Cardiac muscle cell (in vitro differentiated cells and primary cell): ENCODE measurements at places on chromosomes 16 and 17.

- H3K27me3 ChIP-seq: no peaks in the 10 kb centered on the region
- H3K4me1 ChIP-seq: peaks cover 14% of the 10 kb centered on the region
- H3K27ac ChIP-seq: no peak overlapping the region
Measured at GRCh38 chr17:31488264-31488981, 96.9 kb downstream of the RAB11FIP4 start.

DNA sequence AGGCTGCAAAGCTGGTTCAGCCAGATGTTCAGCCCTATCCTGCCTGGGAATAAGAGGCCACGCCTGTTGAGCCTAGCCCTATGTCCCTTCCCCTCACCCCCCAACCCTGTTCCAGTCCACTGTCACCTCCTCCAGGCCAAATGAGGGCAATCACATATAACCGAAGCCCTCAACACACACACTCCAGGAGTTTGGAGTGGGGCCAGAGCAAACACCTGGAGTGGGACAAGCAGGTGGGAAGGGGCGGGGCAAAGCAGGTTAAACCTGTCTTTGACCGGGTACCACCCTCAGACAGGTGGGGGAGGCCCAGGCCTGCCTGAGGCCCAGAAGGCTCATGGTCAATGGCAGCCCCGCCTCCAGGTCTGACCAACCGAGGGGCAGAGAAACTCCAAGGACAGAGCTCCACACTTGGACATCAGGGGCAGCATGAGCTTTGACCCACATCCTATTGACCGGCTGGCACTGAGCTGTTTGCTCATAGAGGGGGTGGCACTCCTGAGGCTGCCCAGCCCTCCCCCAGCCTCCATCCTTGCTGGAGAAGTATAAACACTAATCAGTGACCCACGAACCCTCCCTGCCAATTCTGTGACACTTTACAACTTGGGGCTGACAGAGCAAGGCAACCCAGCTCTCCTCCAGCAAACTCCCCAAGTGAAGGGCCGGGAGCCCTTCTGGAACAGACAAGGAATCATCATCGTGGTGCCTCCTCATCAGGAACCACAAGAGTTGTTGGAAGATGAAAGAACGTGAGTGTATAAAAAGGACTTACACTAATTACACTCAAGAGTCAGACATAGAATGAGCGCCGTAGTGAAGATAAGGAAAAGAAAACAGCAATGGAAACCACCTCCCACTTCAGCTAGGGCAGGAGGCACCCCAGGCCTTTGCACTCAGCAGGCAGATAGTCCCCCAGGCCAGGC, 1.5 kb downstream of the ESRP2 start:
- H3K27me3 ChIP-seq: peaks cover 39% of the 10 kb centered on the region
- no peaks in the 10 kb centered on the region for H3K36me3 ChIP-seq

GRCh38 chr17:19249681-19250080, 12.5 kb downstream of the EPN2 start:
- H3K36me3 ChIP-seq: no peaks in the 10 kb centered on the region
- H3K27ac ChIP-seq: peak overlapping the region; percentile 68
- H3K27me3 ChIP-seq: no peaks in the 10 kb centered on the region
- H3K4me3 ChIP-seq: no peak overlapping the region
- DNase-seq: peak; percentile 67

DNA sequence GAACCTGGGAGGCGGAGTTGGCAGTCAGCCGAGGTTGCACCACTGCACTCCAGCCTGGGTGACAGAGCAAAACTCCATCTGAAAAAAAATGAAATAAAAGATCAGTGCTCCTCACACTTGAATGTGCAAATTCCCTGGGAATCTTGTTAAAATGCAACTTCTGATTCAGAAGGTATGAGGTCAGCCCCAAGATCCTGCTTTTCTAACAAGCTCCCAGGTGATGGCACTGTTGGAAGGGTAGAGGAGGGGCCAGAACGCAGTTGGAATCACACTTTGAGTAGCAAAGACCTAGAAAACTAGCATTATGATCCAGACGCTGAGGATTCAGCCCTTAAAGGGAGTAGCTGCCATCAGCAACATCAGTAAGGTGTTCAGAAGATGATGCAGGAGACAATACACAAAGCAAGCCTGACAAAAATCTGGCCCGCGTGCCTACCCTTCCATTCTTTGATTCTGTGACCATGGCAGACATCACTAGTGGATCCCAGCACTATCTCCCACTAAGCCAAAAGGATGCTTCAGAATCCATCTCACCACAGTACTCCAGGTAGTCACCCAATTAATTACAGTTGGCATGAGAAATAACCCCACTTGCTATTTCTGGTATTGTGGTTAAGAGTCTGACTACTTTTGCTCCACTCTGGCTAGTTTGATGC, 33.1 kb upstream of the MEIOC start:
- no peaks in the 10 kb centered on the region for H3K36me3 ChIP-seq
- H3K4me1 ChIP-seq: peaks cover 13% of the 10 kb centered on the region
- DNase-seq: no peak
- no peak overlapping the region for H3K4me3 ChIP-seq
- no peaks in the 10 kb centered on the region for H3K27me3 ChIP-seq
- H3K27ac ChIP-seq: no peak overlapping the region

DNA sequence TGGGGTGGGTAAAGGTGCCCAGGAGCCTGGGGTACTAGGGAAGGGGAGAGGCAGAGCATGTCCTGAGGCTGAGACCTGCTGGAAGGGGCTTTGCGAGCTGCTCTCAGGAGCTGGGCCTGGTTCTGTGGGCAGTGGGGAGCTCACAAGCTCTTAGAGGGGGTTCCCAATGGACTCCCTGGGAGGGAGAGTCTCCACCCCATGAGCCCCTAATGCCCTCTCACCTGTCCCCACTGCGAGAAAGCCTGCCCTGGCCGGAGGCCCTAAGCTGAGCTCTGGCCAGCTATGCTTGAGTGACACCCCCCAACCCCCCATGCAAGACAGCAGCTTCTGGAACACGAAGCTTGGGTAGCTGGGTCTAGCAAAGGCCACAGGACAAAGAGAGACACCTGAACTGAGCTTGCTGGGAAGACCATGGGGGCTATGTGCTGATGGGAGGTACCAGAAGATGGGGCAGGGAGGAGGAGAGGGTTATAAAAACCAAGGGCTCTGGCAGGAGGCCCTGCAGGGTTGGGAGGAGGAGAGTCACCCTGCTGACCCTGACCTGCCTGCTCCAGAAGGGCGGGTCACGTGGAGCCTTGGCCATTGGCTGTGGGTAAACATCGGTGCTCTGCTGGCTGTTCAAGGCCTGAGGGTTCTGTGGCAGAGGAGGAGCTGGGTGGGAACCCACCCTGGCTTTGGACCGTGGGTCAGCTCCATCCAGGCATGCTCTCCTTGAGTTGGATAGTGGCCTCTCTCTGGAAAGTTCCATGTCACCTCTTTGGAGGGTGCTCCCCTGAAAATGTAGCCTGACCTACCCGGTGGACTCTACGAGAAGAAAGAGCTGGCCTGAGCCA, 106.7 kb downstream of the RAB11FIP4 start:
- H3K4me3 ChIP-seq: no peak overlapping the region
- no peak for DNase-seq
- H3K27me3 ChIP-seq: no peaks in the 10 kb centered on the region
- no peak overlapping the region for H3K27ac ChIP-seq

GRCh38 chr17:79023886-79024771, at the start of gene C1QTNF1:
C1QTNF1 (plus strand) TSS chr17:79024169; CDS start chr17:79043969, 19,800 bp downstream.
- peaks cover 12% of the 10 kb centered on the region for H3K27me3 ChIP-seq
- H3K27ac ChIP-seq: no peak within 1 kb of the TSS
- peak within 1 kb of the TSS; percentile 42 for H3K4me3 ChIP-seq
- DNase-seq: peak; percentile 68

- DNase-seq: no peak
- no peak overlapping the region for H3K4me3 ChIP-seq
- H3K36me3 ChIP-seq: no peaks in the 10 kb centered on the region
- no peaks in the 10 kb centered on the region for H3K27me3 ChIP-seq
- H3K4me1 ChIP-seq: no peaks in the 10 kb centered on the region
Measured at GRCh38 chr16:35711435-35711834, 2252.0 kb downstream of the TP53TG3F start.

DNA sequence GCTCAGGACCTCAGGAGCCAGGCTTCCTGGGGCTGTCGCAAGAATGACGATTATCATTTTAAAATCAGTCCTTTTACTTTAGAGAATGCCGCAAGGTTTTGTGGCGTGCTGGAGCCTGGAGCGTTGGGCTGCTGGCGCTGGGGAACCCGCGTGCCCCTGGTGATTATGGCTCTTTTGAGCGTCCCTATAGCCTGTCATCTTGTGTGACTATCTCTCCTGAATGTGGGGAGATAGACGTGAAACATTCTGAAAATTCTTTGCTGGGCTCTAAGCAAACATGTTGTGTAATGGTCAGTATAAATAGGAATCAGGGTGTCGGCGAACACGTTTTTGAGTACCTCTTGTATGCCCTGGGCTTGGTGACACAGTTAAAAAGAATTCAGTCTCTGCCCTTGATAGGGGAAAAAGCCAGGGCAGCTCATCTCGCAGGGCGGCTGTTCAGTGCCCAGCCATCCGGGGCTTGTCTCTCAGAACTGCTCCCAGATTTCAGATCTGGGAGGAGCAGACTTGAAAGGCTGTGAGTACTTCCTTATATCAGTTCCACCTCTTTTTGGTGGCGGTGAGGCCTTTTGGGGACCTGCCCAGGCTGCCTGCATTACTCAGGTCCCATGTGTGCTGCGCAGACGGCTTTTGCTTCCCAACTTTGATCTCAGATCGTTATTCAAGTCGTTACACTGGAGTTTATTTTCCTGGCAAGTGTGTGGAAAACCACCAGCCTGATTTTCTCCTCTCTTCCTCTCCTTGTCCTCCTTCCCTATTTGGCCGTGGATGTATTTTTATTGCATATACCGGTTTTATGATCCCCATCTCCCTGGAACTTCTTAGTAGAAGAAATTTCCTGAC, 973 bp downstream of the SLC7A6 start:
- H3K27ac ChIP-seq: peak overlapping the region; percentile 5
- DNase-seq: peak; percentile 62
- peak overlapping the region; percentile 93 for H3K4me3 ChIP-seq
- H3K4me1 ChIP-seq: peaks cover 9% of the 10 kb centered on the region
- H3K27me3 ChIP-seq: no peaks in the 10 kb centered on the region

- H3K27me3 ChIP-seq: no peaks in the 10 kb centered on the region
- H3K36me3 ChIP-seq: no peaks in the 10 kb centered on the region
- no peak overlapping the region for H3K4me3 ChIP-seq
- no peak for DNase-seq
- H3K27ac ChIP-seq: no peak overlapping the region
Measured at GRCh38 chr16:49248227-49248626, 33.4 kb downstream of the CBLN1 start.

DNA sequence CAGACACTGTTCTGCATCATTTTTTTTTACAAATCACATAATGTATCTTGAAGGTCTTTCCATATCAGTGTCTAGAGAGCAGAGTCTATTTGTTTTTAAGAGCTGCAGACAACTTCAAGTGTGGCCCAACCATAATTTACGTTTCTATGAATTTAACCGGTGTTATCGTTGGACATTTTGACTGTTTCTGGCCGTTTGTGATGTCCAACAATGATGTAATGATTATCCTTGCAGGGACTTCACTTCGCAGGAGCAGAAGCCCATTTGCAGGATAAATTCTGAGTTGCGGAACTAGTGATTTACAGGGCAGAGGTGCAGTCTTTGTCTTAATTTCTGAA, 26.9 kb upstream of the HLF start:
- H3K36me3 ChIP-seq: no peaks in the 10 kb centered on the region
- H3K4me3 ChIP-seq: peak overlapping the region; percentile 45
- peaks cover 12% of the 10 kb centered on the region for H3K4me1 ChIP-seq
- no peaks in the 10 kb centered on the region for H3K27me3 ChIP-seq
- no peak overlapping the region for H3K27ac ChIP-seq
- DNase-seq: no peak

- H3K36me3 ChIP-seq: no peaks in the 10 kb centered on the region
- peaks cover 5% of the 10 kb centered on the region for H3K4me1 ChIP-seq
- peaks cover 19% of the 10 kb centered on the region for H3K27me3 ChIP-seq
- H3K4me3 ChIP-seq: no peak overlapping the region
- no peak for DNase-seq
Measured at GRCh38 chr16:90048347-90048722, 28.8 kb downstream of the PRDM7 start.

GRCh38 chr16:57863434-57864160, 61.3 kb upstream of the KIFC3 start:
- peak; percentile 72 for DNase-seq
- H3K36me3 ChIP-seq: no peaks in the 10 kb centered on the region
- H3K4me1 ChIP-seq: peaks cover 46% of the 10 kb centered on the region
- H3K4me3 ChIP-seq: no peak overlapping the region
- no peaks in the 10 kb centered on the region for H3K27me3 ChIP-seq

DNA sequence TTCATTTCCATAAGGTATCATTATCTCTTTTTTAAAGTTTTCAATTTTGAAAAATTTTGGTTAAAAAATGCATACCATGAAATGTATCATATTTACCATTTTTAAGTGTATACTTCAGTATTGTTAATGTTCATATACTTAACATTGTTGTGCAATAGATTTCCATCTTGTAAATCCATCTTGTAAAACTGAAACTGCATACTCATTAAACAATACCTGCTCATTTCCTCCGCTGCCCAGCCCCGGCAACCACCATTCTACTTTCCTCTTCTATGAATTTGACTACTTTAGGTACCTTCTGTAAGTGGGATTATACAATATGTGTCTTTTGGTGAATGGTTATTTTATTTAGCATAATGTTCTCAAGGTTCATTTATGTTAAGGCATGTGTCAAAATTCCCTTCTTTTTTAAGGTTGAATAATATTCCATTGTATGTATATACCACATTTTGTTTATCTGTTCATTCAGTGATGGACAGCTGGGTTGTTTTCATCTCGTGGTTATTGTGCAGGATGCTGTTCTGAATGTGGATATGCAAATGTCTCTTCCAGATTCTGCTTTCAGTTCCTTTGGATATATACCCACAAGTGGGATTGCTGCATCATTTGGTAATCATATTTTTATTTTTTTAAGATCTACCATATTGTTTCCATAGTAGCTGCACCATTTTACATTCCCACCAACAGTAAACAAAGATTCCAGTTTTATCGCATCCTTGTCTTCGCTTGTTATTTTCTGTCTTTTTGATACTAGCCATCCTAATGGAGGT, 6.7 kb downstream of the CCL2 start:
- no peak overlapping the region for H3K4me3 ChIP-seq
- H3K36me3 ChIP-seq: no peaks in the 10 kb centered on the region
- H3K4me1 ChIP-seq: no peaks in the 10 kb centered on the region
- H3K27me3 ChIP-seq: no peaks in the 10 kb centered on the region
- no peak for DNase-seq

- H3K4me1 ChIP-seq: peaks cover 25% of the 10 kb centered on the region
- no peak overlapping the region for H3K4me3 ChIP-seq
- DNase-seq: no peak
- peaks cover 36% of the 10 kb centered on the region for H3K36me3 ChIP-seq
- no peak overlapping the region for H3K27ac ChIP-seq
Measured at GRCh38 chr17:29123111-29123510, 57.1 kb downstream of the MYO18A start.

- DNase-seq: no peak
- H3K27me3 ChIP-seq: no peaks in the 10 kb centered on the region
- no peaks in the 10 kb centered on the region for H3K4me1 ChIP-seq
- no peak overlapping the region for H3K4me3 ChIP-seq
- H3K36me3 ChIP-seq: no peaks in the 10 kb centered on the region
- no peak overlapping the region for H3K27ac ChIP-seq
Measured at GRCh38 chr16:11448796-11449416, 103.6 kb downstream of the RMI2 start.
